Stimulated activated CD8-positive, alpha-beta memory T cell treated with anti-CD3 and anti-CD28 coated beads, Interleukin-2, amount 100 ng/mL, for 48 hours (primary cell): ENCODE measurements at places on chromosomes 5 and 9.

GRCh38 chr9:132309056-132309455 lies 45.7 kb downstream of the SETX start:
- DNase-seq = no peak

DNA sequence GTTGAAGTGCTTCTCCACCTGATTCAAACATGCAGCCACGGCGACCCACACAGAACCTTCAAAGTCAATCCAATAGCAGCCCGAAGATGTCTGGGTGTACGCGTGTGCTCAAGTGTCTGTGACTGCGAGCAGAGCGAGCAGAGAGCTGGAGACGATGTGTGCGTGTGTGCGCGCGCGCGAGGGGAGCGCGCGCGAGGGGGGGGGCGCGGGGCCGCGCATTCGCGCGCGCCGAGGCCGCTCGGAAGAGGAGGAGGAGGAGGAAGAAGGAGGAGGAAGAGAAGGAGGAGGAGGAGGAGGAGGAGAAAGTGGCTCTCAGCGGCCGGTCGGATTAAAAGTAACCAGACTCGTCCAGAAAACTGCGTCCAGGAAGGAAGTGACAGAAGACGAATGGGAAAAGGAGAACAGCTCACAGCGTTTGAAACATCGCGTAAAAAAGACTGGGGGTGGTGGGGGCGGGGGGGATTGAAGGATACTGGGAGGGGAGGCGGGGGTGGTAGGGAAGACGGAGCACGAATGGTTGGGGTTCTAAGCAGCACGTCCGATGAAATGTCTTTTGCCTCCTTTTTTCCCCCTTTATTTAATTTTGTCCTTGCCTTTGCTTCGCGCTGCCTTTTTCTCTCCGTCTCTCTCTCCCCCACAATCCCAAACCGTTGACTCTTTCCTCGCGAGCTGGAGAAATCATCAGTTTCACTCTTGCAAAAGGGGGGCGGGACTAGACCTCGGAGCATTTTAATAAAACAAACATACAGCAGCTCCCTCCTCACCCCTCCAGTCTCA lies at the start of gene MEF2C:
MEF2C (minus strand) TSS at position 126 of the 777 bp plus-strand sequence. CDS start 59,396 bp downstream, outside the sequence.
- no peak for DNase-seq

- no peak for DNase-seq
Observed at GRCh38 chr5:179788193-179788854, 5.5 kb upstream of the LTC4S start.

DNA sequence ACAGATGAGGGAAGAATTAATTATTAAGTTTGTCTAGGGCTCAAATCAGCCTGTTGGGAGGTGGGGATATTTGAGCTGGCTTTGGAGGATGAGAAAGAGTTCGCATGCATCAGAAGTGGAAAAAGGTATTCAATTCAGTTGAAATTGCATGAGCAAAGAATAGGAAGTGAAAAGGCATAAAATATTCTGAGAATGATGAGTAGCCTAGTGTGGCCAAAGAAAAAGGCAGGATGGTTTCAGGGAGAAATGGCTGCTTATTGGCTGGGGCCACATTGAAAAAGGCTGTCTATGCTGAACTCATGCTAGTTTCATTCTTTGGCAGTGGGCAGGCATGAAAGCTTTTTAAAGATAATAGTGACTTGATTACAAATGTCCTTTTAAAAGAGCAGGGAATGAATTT lies 235.4 kb upstream of the RIOK2 start:
- no peak for DNase-seq

DNA sequence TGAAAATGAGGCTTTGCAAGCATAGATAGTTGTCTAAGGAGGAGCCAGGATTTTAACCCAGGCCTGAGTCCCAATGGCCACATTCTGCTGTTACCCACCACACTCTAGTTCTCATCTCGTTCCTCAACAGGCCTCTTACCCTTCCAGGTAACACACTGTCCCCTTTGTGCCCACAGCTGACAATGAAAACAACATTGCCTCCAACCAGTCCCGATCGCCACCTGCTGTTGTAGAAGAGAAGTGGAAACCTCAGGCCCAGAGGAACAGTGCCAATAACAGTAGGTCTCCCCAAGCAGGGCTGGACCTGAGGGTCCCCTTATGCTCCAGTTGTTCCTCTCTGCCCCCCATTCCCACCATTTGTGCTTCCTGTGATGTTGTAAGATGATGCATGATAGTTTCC lies 30.4 kb downstream of the AMBP start:
- no peak for DNase-seq

DNA sequence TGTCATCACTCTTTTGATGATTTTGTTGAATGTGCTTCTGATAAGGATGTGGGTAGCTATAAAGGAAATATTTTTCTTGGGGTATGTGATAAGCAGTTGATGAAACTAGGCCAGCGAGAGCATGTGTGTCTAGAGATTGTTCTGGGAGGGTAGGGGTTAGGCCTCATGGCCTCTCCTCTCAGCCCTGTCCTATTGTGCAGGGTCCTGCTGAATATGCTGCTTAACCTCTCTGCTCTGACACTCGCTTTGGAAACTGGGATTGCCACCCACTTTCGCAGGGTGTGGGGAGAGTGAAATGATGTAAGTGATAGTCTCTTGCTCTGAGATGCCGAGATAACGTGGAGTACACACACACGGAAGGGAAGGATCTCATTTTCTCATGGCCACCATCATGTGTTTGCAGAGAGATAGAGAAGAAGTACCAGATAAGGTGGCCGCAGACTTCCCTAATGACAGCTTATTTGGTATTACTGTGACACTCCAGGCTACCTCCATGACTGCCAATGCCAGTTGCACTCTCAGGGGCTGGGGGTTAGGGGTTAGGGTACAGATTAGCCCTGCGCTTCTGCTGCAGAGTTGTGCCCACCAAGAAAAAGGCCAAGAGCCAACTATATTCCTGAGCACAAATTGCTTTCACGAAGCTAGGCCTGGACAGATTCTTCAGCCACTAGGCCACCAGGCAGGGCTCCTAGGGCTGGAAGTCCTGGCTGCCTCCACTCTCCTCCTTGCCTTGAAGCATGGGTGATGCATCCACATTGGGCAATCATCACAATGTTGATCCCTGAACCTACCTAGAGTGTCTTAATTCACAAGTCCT lies 25.2 kb upstream of the TNFAIP8 start:
- DNase-seq = no peak

GRCh38 chr5:43036856-43037635 lies 3.1 kb downstream of the ANXA2R start:
- no peak for DNase-seq

- no peak for DNase-seq
Observed at GRCh38 chr5:122181863-122182262, 52.5 kb downstream of the ZNF474 start.

- DNase-seq = no peak
Observed at GRCh38 chr5:138963763-138964371, 88.7 kb upstream of the LRRTM2 start.

GRCh38 chr5:16626696-16627264 lies 10.0 kb upstream of the RETREG1 start:
- DNase-seq = no peak

GRCh38 chr9:135030566-135031226 lies 56.8 kb upstream of the OLFM1 start:
- DNase-seq = no peak

DNA sequence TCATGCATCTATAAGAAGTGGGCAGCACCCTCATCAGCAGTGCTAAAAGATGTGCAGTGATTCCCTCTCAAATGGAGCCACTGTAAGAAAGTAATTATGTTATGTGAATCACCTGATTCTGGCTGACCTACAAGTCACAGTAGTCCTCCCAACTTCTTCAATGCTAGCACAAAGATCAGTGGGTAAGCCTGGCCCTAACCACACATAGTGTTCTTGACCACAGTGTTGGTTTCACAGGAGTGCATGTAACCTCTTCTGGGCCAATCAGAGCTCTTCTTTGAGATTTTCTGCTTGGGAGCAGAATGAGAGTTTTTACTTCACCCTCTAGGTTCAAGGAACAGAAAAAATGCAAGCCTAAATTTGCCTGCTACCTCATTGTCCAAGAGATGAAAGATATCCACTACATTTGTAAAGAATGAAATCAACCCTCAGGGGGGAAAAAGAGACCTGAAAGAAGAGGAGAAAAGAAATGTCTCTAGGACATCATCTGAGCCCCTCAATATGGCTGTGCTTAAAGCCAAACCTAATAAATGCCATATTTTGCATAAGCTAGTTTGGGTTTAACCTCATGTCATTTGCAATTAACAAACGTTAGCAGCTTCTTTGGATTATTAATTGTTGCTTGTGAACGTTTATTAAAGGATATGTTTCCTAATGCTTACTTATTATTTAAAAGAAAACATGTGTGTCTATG lies 65.3 kb upstream of the ADRB2 start:
- DNase-seq = no peak

DNA sequence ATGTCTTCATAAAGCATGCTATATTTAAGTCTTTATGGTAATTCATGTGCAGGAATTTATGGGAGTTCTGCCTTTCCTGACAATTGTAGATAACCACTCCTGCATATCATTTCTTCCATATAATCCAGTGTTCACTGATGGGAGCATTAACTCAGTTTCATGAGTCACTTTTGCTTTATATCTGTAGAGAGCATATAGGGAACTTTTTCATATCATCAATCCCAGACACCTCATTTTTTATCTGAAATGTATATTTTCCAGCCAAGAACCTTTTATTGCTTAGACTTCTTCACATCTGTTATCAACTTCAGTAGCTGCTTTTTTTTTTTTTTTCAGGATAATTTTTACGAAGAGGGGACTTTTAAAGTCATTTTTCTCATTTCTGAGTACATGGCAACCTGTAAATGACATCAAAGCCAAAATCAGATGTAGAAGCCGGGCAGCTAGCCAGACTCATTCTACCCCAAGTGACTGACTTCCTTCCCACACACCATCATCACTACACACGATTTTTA lies 41.1 kb downstream of the NFX1 start:
- no peak for DNase-seq

- no peak for DNase-seq
Observed at GRCh38 chr5:81607693-81608092, 143.2 kb downstream of the SSBP2 start.
